ENCODE measurements at places on chromosomes 4 and X. TPM values are rescaled to one million over a fixed set of nuclear protein-coding genes. Genes with fewer than 3 reads are reported as not detected.

DNA sequence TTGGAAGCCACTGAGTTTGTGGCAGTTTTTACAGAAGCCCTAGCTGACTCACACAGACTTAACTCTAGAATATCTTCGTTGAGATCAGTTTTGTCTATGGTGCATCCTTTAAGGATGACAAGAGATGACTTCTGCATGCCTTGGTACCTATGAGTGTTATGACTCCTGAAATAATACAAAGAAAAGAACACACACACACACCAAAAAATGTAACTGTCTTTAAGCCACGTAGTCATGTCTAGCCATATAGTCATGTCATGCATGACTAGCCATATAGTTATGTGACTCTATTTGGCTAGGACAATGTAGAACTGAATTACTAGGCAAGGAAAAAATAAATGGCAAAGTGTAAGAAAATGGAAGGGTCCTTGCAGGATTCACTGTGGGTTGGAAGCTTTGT lies 447.8 kb downstream of the NLGN4X start:
- DNase-seq: no peak

- DNase-seq: no peak
Measured at GRCh38 chr4:95114521-95114920, 356.8 kb downstream of the BMPR1B start.

DNA sequence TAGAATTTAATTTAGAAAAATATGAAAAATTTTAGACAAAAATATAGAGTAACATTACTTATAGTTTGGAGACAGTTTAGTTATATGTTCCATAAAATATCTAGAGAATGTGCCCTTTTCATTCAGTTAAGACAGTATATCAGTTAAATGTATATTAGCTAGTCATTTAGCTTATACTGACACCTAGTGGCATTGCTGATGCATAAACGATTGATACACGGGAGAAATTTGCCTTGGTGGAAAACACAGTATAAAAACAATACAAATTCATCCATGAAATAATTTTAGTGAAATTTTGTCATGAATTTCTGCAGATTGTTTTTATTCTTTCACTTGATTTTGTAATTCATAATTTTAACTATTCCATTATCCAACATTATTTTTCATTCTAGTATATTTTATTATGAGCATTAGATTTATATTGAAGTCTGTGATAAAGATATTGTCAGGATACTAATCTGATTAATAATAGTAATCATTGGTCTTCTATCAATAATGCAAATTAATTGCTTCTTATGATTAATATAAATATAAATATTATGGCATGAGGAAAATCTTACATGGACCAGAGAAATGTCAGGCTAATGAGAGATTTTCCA lies 219.0 kb downstream of the TLL1 start:
- DNase-seq: peak; percentile 13

GRCh38 chrX:123835661-123836371 lies 24.0 kb upstream of the XIAP start:
- no peak for DNase-seq

GRCh38 chr4:8761824-8762205 lies 109.8 kb downstream of the HMX1 start:
- no peak for DNase-seq

GRCh38 chrX:122219735-122220134 lies 964.3 kb upstream of the GRIA3 start:
- no peak for DNase-seq

- no peak for DNase-seq
Measured at GRCh38 chr4:174041555-174042105, 241.8 kb downstream of the FBXO8 start.

- no peak for DNase-seq
Measured at GRCh38 chrX:27085346-27085745, 377.8 kb downstream of the PPP4R3C start.

GRCh38 chr4:184548648-184549341 lies 74.4 kb upstream of the IRF2 start:
- DNase-seq: no peak

GRCh38 chrX:104697294-104697693 lies 131.3 kb downstream of the IL1RAPL2 start:
- no peak for DNase-seq

DNA sequence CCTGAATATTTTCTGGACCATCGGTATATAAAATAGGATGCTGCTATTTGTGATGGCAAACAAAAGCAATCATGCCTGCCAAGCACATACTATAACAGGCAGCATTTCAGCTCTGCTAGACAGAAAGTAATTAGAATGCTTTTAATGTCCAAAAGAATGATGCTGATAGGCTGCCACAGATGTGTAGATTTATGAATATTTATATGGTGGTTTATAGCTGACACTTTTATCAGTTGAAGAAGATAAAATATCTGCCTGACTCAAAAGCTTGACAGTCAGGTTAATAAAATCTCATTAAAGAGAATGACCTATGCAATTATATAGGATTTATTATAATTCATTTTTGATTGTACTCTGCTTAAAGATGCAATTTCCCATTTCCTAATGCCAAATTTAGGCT lies 4.0 kb downstream of the BEND4 start:
- no peak for DNase-seq

DNA sequence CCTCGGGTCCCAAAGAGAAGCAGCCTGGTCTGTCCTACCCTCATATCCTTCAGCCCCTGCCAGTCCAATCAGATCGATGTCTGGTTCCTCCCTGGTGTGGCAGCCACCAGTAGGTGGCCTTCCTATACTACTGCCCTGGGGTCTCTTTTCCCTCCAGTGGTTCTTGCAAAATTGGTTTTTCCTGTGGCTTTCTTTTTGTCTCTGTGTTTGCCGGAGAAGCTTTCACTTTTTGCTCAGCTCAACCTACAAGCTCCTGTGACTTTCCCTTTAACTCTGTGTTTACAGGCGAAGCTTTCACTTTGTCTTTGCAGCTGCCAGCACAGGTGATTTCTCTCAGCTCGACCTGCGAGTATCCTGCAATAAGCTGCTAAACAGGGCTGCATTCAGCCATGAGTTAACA lies 46.8 kb downstream of the UGT2A3 start:
- DNase-seq: no peak

DNA sequence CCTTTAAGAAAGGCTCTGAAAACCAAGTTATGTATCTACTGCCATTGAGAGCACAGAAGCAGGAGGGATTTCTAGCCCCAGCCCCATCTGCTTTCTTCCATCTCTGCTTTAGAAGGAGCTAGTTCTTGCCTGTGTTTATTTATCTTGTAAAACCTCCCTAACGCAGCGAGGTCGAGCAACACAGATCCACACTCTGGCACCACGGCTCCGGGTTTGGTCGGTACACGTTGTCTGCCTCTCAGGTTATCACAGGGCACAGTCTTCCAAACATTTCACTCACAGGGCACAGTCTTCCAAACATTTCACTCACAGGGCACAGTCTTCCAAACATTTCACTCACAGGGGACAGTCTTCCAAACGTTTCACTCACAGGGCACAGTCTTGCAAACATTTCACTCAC lies 69.7 kb upstream of the TLR3 start:
- no peak for DNase-seq

- no peak for DNase-seq
Measured at GRCh38 chr4:109738104-109738872, 8.4 kb upstream of the PLA2G12A start.

DNA sequence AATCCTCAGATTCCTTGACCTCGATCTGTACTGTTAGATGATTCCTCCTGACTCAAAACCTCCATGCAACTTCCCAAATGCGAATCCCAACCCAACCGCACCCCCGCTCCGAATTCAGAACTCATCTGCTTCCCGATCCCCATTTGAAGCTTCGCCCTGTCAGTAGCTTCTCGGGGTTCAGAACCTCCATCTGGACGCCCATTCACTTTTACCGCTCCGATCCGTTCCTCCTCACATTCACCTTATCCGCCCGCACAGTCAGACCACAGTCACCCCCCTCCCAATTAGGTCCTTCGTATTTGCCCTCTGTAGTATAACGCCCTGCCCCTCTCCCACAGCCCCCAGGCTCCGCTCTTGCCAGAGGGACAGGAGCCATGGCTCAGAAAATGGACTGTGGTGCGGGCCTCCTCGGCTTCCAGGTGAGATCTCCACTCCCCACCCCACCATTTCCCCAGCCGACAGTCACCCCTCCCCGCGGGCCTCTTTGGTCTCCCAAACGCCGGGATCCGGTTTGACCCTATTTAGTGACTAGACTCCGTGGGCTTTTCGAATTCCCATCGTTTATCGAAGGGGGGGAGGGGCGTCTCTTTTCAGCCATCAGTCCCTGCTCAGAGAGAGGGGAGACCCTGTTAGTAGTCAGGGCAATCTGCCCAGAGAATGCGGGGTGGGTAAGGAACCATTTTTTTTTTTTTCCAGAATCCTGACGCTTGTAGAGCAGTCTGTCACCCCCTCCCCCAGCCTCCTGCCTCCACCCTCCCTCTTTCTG lies 691 bp downstream of the MAGED1 start:
- DNase-seq: no peak

- no peak for DNase-seq
Measured at GRCh38 chrX:68988865-68989264, 160.0 kb downstream of the EFNB1 start.

- DNase-seq: no peak
Measured at GRCh38 chrX:136325377-136325776, 24.6 kb downstream of the ADGRG4 start.

- DNase-seq: peak; percentile 33
Measured at GRCh38 chr4:103996064-103996463, 276.3 kb upstream of the TACR3 start.

- no peak for DNase-seq
Measured at GRCh38 chrX:102765217-102765616, 44.7 kb downstream of the GPRASP3 start.

Gene HPSE
- total RNA-seq: 2.6 TPM

Gene GAB3
- total RNA-seq: 8.2 TPM

Gene SERPINA7
- 0.15 TPM for total RNA-seq

Gene UGT2A1
- total RNA-seq: not detected

Gene RAB39B
- total RNA-seq: 2.0 TPM

Gene ERCC6L
- total RNA-seq: 17.3 TPM

Gene SLC26A1
- 1.8 TPM for total RNA-seq
